ENCODE measurements at places on chromosomes 5 and 9.

DNA sequence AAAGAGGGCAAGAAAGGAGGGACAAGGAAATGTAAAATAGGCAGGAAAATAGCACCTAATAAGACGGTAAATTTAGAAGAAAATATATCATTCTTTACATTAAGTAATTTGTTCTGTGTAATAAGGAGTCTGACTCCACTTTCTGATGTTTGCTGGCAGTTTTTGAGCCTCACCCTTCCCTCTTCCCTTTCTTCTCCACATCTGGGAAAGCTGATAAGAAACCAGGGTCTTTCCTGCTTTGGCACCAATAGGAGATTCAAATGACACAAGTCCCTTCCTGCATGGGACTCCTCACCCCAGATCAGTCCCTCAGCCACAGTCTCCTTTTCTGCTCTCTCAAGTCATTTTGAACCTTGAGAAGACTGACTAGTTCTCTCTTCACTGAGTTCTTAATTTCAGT, 31.2 kb upstream of the LECT2 start:
- DNase-seq: no peak

- no peak for DNase-seq
Observed at GRCh38 chr9:116002624-116003023, 151.0 kb upstream of the PAPPA start.

DNA sequence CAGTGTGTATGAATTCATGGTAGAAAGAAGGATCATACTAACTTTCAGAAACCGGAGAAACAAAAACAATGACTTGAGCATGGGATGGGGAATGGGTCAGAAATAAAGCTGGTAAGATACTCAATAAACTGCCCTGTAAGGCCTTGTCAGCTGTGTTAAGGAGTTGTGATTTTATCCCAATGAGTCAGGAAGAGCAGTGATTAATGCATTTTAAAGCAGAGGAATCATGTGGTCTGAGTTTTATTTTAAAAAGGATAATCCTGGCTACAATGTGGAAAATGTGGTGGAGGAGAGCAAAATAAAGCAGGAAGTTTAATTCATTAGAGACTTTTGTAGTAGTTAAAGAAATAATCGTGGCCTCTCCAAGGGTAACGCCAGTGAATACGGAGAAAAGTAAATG, 28.7 kb downstream of the DHX29 start:
- DNase-seq: no peak

GRCh38 chr9:90815183-90815943, 13.7 kb downstream of the SYK start:
- DNase-seq: no peak

DNA sequence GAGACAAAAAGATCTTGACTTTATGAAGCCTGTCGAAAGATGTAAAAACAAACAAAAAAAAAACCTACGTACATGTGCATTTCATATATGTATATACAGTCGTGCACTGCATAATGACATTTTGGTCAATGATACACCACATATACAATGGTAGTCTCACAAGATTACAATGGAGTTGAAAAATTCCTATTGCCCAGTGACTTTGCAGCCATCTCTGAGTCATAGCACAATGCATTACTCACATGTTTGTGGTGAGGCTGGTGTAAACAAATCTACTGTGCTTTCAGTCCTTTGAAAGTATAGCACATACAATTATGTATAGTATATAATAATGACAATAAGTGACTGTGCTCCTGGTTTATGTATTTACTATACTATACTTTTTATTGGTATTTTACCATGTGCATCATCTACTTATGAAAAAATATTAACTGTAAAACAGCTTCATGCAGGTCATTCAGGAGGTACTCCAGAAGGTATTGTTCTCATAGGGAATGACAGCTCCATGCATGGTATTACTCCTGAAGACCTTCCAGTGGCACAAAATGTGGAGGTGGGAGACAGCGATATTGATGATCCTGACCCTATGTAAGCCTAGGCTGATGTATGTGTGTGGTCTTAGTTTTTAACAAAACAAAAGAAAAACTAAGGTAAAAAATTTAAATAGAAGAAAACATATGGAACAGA, 73.7 kb upstream of the FST start:
- DNase-seq: no peak

- DNase-seq: peak; percentile 55
Observed at GRCh38 chr5:94849821-94850736, 231.6 kb downstream of the SLF1 start.

- no peak for DNase-seq
Observed at GRCh38 chr9:128902351-128903078, 18.3 kb upstream of the PHYHD1 start.

GRCh38 chr9:35847792-35848572, 19.0 kb downstream of the TMEM8B start:
- DNase-seq: no peak

DNA sequence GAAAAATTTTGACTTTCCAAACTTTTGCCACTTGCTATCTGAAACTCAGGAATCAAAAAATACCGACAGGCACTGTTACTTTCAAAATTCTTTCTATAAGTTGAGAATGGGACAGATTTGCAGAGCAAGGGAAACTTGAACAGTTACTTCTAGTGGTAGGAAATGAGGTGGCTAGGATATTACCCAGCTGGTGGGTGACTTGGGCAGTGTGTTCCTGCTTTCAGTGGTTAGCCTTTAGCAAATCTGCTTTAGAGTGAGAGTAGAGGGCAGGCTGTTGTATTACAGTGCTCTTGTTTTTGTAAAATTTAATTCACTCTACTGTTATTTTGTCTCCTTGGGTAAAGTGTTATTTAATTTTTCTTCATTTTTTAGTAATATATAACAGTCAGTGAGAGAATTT, 40.2 kb upstream of the ROPN1L start:
- DNase-seq: no peak

DNA sequence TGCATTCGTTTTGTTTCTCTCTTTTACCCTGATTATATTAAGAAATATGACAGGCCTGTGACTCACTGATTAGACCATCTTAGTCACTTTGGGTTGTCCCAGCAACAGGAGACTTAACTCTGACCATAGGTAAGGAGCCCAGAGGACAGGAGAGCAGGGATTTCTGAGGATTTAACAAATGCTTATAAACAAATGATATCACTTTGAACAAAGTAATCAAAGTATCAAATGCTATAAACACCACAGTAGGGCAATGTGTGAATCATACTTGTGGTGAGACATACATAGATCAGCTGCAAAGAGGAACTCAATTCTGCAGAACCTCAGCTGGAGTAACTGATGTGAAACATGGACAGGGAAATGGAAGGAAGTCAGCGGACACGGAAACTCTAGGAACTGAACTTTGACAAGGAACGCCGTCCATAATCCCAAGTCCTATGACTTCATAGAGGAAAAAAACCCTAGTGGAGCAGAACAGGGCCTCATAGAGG, 190.6 kb upstream of the MSX2 start:
- no peak for DNase-seq

- no peak for DNase-seq
Observed at GRCh38 chr9:133779516-133780403, 41.6 kb upstream of the SARDH start.

DNA sequence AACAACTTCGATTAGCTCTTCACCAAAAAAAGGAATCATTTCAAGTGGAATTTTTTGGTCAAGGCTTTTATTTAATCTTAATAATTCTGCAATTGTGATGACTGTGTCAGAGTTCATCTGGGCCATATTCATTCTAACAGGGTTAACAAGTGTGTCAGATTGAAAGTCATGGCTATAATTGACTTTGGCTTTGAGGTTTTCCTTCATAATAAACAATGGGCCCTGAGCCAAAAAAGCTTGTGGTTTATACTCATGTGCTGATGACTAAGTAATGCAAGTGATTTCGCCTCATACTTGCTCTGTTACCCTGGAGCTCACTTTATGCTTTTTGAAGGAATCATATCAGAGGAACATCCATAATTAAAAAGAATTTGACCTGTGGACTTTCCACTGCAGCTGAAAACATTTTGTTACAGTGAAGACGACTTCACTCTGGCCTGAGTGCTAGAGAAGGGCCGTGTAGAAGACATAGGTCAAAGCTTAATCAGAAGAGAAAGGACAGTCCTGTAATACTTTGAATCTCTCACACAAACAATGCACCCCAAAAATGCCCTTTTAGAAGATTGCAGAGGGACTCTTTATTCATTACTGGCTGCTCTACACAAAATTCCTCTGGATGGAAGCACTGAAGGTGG, 101.7 kb downstream of the GDNF start:
- DNase-seq: no peak

GRCh38 chr9:124330011-124330697, 72.4 kb downstream of the NEK6 start:
- no peak for DNase-seq

GRCh38 chr5:28214292-28214691, 1175.9 kb upstream of the CDH9 start:
- DNase-seq: no peak

DNA sequence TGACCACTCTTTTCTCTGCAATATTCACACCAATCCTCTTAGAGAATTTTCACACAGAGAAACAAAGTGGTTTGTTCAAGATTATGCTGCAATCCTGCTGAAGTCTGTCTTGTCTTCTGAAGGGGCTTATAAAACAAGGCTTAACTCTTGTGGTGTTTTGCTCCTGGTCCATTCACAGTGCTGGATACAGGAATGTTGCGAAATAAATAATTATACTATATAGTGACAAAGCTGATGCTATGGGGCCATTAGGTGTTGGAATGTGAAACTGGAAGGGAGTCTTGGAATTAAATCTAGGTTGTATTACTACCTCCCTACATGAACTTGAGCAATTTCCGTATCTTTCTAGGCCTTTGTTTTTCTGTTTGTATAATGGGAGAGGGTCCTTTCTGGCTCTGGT, 170.2 kb downstream of the TRIM32 start:
- DNase-seq: no peak

GRCh38 chr5:87390075-87390474, 22.7 kb downstream of the CCNH start:
- DNase-seq: no peak

DNA sequence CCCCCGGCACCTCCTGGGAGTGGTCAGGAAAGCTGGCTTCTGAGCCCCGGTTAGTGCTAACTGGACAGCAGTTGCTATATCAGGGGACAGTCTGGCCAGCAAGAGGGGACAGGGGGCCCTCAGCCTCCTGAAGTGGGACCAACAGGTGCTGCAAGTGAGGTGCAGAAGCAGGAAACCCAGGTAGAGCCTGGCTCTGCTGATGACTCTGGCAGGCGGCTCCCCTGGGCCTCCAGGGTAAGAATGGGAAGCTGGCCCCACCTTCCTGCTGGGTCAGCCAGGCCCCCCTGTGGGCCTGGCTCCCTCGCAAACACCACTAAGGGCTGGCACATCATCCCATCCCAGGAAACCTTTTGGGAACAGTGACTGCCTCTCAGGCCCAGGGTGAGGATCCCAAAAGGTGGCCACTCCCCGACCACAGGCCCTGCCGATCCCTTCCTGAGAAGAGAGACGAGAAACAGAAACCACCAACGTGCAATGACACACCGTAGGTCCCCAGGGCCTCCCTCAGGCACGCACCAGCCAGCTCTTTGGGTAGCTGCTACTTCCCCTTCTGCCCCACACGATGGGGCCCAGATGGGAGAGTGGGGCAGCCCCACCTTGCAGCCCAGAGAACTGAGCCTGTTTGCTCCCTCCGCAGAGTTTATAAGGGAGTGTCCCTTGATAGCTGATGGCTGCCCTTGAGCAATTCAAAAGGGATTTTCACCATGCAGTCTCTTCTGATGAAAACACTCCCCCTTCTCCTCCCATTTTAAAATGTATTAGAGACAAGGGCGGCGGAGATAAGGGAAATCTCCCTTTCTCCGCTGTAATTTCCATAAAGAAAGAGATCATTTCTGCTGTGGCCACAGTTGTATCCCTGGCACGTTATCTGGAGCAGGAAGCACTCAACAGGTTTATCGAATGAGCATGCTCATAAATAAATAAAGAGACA, 76.8 kb downstream of the STK10 start:
- DNase-seq: no peak

DNA sequence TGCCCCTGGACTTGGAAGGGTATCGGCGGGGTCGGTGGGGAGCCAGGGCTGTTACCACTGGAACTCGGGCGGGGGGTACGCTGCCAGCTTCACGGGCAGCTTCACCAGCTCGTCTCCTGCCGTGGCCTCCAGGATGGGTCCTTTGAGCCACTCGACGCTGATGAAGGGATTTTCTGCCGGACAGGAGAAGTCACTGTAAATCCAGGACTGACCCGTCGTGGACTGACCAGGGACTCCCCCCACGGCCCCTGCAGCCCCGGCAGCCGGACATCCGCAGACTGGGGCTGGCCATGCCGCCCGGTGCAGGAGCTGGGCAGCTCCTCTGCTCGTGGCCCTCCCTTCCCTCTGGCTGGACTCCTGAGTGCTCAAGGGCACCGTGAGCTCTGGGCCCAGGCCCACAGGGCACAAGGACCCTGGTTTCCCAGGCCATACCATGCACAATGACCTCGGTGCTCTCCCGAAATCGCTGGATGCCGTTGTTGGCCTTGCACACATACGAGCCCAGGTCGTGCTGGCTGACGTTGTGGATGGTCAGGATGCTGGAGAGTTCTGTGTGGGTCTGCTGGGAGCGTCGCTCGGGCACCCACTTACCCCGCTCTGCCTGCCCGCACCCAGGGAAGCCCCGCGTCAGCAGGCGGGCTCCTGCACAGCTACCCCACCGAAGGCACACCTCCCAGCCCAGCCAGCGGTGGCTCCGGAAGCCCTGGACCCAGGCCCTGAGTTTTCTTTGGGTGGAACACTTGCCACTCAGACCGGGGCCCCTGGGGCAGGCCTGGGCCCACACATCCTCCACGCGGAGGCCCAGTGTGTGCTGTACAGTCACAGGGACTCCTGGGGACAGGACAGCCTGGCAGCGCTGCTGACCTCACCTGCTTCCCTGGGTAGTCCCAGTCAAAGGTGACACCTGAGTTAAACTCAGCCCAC, 20.3 kb downstream of the FLT4 start:
- no peak for DNase-seq

DNA sequence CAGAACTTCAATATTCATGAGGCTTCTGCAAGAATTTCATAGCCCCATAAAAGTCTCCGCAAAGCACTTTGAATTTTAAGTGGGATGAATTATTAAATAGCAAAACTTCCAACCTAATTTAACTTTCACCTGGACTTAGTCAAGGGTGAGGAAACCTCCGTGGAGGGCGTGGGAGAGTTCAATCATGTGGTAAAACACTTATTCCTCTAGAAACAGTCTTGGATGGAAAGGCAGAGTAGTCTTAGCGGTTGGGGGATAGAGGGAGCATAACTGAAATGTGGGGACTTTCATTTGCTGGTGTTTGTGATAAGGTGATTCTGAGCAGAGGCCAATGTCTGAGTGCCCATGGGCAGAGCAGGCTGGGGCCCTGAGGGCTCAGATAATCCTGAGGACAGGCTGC, 241.9 kb downstream of the IRX1 start:
- DNase-seq: no peak

DNA sequence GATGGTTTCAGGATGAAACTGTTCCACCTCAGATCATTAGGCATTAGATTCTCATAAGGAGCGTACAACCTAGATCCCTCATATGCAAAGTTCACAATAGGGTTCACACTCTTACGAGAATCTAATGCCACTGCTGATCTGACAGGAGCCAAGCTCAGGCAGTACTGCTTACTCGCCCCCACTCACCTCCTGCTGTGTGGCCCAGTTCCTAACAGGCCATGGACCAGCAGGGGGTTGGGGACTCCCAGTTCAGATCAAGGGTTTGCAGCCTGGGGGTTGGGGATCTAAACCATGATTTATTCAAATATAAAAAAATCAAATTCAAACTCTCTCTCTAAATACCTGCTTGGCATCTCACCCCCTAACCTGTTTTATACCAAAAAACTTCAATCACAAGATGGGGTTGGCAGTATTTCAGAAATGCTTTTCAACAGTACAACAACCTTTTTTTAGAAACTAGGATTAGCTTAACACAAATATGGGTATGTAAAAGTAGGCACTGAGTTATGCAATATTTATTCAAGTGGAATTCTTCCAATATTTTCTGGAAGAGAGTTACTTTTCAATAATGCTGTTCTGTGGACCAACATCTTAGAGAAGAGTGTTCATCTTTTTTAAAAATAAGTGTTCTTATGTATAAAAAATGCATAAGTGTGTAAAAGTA, 30.1 kb upstream of the SLC12A2 start:
- no peak for DNase-seq

Measured in SK-N-DZ (cell line).